Endothelial cell (in vitro differentiated cells): ENCODE measurements at places on chromosomes 12 and 14. TPM values are rescaled to one million over a fixed set of nuclear protein-coding genes. Genes with fewer than 3 reads are reported as not detected.

GRCh38 chr14:70416725-70417349 lies at the start of gene SYNJ2BP:
Gene SYNJ2BP (minus strand): TSS chr14:70417090. CDS start chr14:70416963, 127 bp downstream.
- DNase-seq: peak; percentile 60

DNA sequence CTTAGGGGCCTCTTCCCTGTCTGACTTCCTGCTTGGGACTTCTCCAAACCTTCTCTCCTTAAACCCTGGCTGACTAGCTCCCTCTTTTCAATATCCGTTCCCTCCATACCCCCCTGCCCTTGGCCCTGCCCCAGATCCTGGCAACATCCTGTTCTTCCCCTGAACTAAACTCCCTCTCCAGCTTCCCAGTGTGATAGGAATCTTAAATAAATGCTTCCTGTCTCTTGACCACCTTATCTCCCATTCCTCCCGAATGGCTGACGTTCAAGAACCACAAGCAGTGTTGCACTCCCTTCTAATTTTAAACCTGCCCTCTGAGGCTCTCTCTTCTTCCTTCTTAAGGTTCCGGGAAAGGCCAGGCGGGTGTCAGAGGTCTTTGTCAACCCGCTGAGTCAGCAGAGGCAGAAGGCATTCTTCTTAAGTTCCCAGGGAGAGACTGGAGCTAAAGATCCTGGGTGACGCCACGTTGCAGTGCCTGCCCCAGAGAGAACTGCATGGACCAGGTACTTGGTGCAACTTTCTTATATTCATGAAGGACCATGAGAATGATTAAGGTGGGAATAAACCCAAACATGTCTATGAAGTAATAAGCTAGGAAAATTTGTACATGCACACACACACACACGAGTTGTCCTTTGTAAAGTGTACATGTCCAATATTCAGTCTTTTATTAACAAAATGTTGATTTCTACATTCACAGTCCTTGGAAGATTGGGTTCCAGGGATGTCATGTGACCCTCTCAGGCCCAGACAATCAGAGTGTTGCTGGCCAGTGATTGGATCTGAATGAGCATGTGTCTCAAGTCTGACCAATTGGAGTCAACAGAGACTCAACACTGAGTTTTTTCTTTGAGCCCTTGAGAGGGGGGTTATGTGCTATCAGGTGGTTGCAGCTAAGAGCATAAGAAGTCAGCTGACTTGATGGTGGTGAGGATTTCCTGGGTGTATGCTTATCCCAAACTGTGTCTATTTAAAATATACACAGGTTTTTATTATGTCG lies 420.2 kb upstream of the TBX3 start:
- no peak for DNase-seq

- no peak for DNase-seq
Measured at GRCh38 chr12:122099280-122099749, 20.8 kb downstream of the MLXIP start.

DNA sequence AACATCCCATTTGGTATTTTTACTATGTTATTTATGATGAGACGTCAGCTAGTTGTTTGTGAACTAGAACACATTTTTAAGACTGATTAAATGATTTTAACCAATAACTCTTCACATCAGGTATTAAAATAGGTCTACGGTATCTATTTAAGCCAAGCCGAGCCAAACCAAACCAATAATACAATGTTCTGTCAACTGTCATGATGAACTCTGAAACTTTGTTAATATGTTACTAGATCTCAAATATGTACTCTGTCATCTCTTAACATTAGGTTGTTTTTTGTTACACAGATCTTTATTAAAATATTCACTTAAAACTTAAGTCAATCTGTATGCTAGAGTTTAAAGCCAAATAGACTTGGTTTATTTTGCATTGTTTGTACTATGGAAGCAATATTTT lies 1.0 kb downstream of the ART4 start:
- no peak for DNase-seq

GRCh38 chr12:69168828-69169227 lies 70.5 kb upstream of the CPSF6 start:
- no peak for DNase-seq

DNA sequence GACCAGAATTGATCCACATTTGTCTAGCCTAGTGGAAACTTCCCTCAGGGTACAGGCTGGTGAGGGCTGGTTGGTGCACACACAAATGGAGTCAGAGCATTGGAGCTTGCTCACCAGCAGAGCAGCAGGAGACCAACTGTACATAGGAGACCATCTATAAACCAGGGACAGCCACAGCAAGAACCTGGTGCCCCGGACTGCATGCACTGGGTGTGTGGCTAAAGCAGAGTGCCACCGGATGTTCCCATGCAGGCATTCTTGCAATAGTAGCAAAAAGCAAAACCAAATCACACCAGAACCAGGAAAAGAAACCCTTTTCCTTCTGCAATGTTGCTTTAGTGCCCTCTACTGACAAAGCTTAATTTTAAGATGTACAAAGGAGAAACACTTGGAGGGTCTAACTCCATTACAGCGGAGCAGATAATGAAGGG lies 136.4 kb downstream of the MDGA2 start:
- DNase-seq: peak; percentile 6

DNA sequence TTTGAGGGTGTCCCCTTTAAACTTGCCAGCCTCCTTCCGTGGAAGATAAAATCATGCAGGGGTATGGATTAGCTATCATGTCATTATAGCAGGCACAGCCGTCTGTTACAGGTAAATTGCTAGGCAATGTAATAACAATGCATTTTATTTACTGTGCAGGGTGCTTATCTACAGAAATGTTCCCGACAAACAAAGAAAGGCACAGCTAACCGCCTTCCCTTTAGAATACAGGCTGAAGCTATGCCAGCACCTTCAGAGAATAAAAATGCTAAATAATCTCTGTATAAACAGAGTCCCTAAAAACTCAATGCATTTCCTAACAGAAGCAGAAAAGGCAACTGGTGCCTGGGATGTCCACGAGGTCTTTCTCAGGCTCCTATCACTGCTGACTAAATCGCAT lies 239.2 kb downstream of the SPTSSA start:
- no peak for DNase-seq

DNA sequence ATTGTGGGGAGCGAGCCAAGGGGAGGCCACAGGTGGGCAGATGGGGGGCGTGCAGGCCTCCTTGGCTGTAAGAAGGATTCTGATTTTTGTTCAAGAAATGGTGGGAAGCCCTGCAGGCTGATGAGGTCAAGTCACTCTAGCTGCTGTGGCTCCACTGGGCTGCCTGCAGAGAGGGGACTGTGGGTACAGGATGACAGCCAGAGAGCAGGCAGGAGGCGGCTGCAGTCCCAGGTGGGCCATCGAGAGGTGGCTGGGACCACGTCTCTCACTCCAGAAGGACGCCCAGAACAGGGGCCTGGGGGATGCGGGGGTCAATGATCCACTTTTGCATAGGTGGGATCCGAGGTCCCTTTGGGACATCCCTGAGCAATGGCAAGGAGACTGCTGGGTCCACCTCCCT lies 9.1 kb downstream of the NCOR2 start:
- DNase-seq: no peak

DNA sequence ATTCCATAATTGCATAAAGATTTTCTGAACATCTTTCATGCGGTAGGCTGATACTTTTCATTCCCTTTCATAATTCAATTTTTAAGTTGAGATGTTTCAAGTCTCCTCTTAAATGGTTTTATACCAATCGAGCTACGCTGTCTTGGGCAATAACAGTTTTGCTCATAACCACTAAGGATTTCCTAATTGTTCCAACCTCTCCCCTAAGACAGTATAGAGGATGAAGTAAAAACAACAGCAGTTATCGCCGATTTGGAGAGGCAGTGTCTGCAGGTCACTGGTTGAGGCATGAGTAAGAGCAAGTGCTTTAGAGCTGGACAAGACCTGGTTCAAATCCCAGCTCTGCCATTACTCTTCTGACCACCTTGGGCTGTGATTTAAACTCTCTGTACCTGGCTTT lies 6.9 kb upstream of the MED13L start:
- DNase-seq: no peak

DNA sequence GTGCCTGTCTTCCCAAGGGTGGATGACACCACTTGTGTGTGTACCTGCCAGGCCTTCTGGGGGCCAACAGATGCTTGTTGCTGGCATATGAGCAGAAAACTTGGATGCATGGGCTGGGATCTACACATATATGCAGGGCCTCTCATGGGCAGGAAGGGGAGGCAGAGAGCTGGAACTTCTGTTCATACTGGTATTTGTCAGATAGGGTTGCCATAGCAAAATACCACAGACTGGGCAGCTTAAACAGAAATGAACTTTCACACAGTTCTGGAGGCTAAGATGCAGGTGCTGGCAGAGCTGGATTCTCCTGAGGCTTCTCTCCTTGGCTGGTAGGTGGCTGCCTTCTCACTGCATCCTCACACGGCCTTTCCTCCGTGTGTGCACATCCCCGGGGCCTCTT lies 121.8 kb downstream of the SUDS3 start:
- no peak for DNase-seq

DNA sequence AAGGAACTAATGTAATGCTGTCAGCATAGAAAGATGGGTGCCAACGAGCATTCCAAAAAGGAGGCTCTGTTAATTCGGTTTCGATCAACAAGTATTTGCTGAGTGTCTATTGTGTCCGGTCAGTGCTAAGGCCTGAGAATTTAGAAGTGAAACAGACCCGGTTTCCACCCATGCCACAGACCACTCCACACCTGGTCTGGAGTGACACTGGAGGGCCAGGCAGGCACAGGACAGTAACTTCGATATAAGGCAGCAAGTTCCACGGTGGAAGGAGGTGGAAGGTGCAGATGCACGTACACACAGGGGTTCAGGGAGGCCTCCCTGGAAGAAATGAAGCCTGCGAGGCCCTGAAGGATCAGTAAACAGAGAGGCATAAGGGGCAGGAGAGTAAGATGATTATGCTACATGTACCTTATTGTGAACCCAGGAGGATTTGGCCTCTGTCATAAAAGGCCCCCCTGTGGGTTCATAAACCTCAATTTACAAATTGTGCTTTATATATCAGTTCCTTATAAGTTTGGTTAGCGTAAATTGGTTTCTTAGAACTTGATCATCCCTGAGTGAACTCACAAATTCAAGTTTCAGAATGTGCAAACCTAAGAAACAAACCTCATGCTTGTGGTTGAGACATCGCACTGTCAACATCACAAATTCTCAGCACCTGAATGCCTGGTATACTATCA lies 25.9 kb downstream of the SSH1 start:
- DNase-seq: no peak

DNA sequence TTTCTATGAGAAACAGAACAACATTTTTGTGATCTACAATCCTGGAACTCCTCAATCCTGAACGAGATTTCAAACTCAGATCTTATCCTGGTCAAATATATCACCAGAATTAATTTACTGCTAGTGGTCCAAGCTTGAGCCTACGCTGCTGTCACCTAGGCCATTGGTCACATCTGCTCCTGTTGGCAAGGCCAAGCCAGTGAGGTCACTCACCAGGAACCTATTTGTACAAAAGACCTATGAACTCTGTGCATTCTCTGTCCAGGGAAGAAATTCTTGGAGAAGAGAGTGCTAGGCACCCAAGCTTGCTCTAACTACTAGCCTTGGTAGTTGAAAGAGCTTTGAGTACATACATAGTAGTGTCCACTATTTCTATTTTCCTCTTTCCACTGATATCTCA lies 106.1 kb downstream of the SLC15A5 start:
- DNase-seq: no peak

GRCh38 chr14:93958567-93959238 lies 17.7 kb downstream of the ASB2 start:
- no peak for DNase-seq

DNA sequence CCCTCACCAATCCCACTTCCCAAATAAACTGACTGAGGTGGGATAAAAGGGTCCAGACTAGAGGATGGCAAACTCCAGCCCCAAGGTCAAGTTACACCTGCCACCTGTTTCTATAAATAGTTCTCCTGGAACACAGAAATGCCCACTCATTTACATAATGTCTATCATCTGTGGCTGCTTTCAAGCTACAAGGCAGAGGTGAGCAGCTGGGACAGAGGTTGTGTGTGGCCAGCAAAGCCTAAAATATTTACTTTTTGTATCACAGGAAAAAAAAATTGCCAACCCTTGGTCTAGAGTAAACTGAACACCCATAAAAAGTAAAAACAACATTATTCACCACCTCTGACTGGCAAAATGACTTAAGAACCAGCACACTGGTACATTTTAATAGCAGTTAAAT lies 269.4 kb downstream of the RGS6 start:
- no peak for DNase-seq

DNA sequence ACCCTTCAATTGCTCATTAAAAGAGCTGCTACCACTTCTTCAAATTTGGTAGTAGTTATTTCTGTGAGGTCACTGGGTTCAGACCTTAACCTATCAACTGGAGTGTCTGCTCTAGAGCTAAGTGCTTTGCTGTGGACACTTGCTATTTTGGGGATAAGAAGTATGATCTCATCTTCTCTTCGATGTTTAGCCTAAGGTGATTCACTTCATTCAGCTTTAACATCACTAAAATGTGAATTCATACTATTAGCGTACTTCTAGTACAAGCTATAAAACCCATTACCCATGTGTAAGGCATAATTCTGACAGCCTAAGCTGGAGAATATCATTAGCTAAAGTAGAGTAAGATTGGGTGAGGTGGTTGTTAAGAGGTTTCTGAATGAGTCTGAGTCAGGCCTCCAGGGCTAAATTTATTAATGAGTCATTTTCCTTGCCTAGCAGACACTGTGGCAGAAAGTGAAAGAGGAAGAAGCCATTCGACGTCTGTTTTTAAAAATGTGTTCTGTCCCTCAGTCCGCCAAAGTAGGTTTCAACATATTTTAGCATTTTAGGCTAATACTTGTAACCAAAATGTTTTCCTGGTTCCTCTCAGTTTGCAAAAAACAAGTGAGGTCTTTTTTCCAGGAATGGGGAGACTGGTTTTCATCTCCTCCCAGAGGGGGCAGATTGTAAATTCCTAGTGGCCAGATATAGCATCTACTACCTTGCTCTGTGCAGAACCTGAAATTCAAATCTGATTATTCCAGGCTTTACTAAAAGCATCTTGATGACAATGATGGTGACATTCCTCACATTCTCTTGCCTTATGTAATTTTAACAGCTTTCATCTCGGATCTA lies 103.6 kb downstream of the SSPN start:
- no peak for DNase-seq

- no peak for DNase-seq
Measured at GRCh38 chr12:105113094-105113493, 5.6 kb downstream of the WASHC4 start.

DNA sequence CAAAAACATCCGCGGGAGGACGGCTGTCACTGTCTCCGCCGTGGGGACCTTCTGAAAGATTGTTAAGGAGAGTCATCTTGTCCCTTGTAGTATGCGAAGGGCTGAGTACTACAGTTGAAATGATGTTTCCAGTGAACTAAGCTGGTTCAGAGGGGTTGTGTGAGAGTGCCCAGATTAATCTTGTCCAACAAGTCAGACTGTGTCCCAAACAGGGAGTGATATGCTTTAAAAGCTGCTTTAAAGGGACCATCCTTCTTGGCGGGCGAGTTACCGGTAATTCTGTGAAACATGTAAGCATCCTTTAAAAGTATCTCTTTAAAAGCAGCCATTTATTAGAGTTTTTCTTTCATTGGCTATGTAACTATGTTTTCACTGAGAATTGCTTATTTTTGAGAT lies 1.1 kb downstream of the WDR20 start:
- DNase-seq: no peak

- no peak for DNase-seq
Measured at GRCh38 chr12:110015132-110015531, 15.9 kb downstream of the ANKRD13A start.

Gene FAM181A
- total RNA-seq: not detected

Gene TBX5
- 0.38 TPM for total RNA-seq

Gene SMCO3
- 0.13 TPM for total RNA-seq

Gene RHEBL1
- 3.2 TPM for total RNA-seq

Gene GARIN6
- not detected for total RNA-seq

Gene RNASE9
- total RNA-seq: not detected

Gene SIX6
- total RNA-seq: not detected

Gene VWF
- 56.0 TPM for total RNA-seq

Gene HOXC9
- total RNA-seq: 0.28 TPM

Gene ENDOU
- 1.6 TPM for total RNA-seq

Gene COCH
- total RNA-seq: 3.7 TPM
